AG04449 (cell line): ENCODE measurements at places on chromosomes 6 and 20.

DNA sequence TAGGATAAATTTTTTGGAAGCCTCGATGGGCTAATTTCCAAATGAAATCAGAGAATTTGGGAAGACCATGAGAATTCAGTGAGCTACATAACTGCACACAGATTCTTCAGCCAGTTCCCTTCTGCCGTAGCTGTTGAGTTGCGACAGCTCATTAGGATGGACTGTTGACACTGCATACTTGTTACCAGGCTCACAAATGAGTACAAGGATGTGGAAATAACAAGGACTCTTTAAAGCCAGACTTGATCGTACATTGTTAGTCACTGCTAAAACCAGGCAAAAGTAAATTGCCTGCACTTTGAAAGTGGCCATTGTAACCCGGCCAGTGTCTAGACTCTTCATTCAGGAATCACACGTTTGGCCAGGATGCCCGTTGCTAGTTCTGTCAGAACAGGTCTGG lies 37.0 kb downstream of the NDUFAF5 start:
- peak; percentile 10 for DNase-seq

DNA sequence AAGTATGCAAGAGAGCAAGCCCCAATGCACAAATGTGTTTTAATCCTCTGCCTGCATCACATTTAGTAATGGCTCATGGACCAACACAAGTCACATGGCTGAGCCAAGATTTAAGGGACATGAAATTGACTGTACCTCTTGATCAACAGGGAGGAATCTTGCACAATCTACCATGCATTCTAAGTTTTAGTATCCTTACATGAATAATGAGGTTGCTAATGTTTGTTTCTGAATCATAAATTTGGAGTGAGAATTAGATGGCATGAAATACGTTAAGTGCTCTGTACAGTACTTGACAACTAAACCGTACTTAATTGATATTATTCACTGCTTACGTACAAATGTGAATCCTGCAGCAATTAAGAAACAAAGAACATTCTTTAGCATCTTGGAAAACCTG lies 553.8 kb upstream of the JAG1 start:
- no peak for DNase-seq

- DNase-seq: no peak
Observed at GRCh38 chr6:34053721-34054120, 92.2 kb downstream of the GRM4 start.

- no peak for DNase-seq
Observed at GRCh38 chr6:119027465-119027864, 51.0 kb downstream of the FAM184A start.

DNA sequence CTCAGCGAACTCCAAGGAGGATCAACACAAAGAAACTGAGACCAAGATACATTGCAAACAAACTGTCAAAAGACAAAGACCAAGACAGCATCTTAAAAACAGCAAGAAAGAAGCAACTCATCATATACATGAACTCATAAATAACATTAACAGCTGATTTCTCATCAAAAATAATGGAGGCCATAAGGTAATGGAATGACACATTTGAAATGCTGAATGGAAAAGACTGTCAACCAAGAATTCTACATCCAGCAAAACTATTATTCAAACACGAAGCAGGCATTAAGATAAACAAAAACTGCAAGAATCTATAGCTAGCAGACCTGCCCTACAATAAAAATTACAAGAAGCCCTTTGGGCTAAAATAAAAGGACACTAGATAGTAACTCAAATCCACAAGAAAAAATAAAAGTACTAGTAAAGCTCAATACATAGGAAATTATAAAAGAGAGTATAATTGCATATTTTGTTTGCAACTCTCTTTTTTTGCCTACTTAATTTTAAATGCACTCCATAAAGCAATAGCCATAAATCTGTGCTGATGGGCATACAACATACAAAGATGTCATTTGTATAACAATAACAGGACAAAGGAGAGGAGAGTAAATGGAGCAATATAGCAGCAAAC lies 37.9 kb upstream of the FOXF2 start:
- DNase-seq: no peak

- no peak for DNase-seq
Observed at GRCh38 chr6:130575971-130576370, 210.2 kb downstream of the TMEM200A start.

DNA sequence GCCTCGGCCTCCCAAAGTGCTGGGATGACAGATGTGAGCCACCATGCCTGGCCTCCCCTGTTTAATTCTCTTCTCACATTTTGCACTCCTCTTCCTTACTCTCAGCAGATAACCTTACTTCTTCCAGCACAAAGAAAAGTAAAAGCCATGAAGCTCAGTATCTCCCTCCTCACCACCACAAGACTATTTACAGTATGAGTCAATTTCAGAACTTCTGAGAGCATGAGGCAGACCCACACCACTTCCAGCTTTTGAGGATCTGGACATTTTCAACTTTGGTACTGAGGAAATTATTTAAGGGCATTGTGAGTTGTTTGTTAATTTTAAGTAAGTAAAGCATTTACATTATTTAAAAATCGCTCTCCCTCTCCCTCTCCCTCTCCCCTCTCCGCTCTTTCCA lies 8.0 kb upstream of the SNX3 start:
- DNase-seq: no peak

GRCh38 chr6:36160147-36160760 lies 29.9 kb downstream of the MAPK13 start:
- DNase-seq: no peak

DNA sequence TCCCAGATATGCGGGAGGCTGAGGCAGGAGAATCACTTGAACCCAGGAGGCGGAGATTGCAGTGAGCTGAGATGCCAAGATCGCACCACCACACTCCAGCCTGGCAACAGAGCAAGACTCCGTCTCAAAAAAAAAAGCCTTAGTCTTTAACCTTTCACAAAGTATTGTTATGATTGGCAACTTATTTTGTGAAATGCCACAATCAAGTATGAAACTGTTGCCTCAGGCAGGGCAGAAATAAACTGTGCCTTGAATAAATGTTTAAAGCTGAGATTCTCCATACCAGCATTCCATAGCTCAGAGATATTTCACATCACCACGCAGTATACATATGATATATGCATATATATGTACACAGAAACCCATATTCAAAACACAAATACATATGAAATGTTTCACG lies 120.1 kb upstream of the CCDC28A start:
- no peak for DNase-seq

GRCh38 chr6:7304821-7305220 lies 8.2 kb downstream of the SSR1 start:
- DNase-seq: no peak
